GM12878 (cell line): ENCODE measurements at places on chromosomes 6 and 20. TPM values are rescaled to one million over a fixed set of nuclear protein-coding genes. Genes with fewer than 3 reads are reported as not detected.

Gene ADGRF5
- 0.13 TPM in 2 replicates for total RNA-seq

Gene GTSF1L
- 0.97 and 0.98 TPM in 2 replicates for total RNA-seq

Gene OR2B2
- not detected in 2 replicates for total RNA-seq

Gene PTPN1
- 72.8 and 74.7 TPM in 2 replicates for total RNA-seq

Gene BMP7
- total RNA-seq = 0.05 and 0.51 TPM in 2 replicates

Gene C2
- 0.58 and 0.97 TPM in 2 replicates for total RNA-seq

Gene NSFL1C
- 74.4 and 75.8 TPM in 2 replicates for total RNA-seq

Gene NKX2-2
- total RNA-seq = not detected in 2 replicates

Gene C6orf52
- total RNA-seq = 3.0 and 3.2 TPM in 2 replicates

DNA sequence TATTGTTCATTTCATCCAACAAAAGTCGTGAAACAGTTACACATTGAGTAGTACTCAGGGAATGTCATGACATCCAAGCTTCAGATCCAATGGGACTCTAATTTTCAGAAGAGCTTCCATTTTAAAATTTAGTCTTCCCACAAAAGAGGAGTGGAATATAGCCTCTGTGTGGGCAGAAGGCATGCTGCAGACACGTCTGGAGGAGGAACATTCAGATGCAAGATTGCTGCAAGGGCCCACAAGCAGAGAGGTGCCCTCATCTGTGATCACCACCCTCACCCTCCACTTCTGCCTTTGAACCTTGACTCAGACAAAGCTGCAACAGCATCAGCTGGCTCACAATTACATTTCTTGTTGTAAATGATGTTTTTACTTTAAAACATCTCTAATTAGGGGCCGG lies 29.9 kb downstream of the NRN1 start:
- no peak for DNase-seq

- DNase-seq = no peak
Measured at GRCh38 chr20:8457978-8458377, 325.9 kb downstream of the PLCB1 start.

DNA sequence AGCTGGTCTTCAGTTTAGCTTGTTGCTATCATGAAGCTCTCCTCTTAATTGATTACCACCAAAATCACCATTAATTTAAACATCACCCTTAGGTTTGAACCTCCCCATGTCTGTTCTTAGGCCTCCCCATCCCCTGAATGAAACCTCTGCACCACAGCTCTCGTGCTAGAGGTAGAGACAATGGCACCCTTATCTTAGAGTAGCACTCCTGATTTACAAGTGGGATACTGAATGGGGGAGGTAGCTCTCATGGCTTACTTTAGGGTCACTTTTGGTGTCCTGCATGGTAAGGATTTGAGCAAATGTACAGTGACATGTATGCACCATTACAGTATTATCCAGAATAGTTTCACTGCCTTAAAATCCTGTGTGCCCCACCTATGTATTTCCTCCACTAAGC lies 115.6 kb upstream of the ADTRP start:
- DNase-seq = no peak

GRCh38 chr20:19451231-19451922 lies 238.9 kb downstream of the SLC24A3 start:
- no peak for DNase-seq

DNA sequence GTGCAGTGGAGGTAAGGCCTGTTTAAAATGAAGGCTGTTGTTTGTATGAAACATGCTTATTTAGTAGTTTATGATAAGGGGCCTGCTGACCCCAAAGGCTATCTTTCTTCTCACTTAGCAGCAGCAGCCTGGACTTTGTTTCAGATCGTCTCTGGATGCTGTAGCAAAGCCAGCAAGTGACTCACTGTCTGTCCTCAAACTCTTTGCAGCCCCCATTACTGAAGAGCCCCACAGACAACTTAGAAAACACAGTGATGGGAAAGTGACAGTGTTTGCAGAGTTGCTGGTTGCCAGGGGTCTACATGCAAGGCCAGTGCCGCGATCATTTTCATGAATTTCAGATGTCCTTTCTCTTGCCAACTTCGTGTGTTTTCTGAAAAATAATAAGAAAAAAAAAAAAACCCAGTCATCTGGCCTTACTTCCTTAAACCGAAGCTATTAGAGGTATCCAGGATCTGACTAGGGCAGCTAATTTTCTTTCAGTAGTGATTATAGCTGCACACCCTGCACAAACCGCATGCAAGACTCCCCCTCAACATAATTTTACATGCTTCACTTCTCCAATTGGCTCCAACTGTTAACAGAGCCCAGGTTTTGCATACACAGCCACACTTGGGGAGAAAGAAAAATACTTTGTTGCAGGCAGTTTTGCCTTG lies 11.6 kb upstream of the F13A1 start:
- DNase-seq = peak; percentile 95

DNA sequence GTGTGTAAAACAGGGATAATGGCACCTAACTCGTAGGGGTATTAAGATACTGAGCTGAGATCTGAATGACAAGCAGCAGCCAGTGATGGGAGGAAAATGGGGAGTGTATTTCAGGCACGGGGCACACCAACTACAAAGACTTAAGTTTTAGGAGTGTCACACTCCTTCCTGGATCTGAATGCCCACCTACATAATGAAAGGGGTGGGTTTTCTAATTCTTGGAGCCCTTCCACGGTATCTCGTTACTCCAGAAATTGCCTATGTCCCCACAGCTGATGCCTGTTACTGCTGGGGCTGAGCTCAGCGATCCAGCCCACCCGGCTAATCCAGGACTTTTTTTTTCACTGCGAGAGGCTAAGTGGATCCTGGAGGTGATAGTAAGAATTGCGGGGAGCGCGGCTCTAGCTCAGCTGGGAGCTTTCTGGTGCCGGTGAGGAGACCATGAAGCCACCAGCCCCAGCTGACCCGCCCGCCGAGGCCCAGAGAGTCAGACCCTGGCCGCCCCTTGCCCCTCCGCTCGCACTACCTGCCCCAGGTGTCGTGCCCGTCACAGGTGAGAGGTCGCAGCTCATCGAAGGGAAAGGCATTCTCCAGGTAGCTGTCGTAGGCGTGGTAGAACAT lies 727 bp downstream of the EDEM2 start:
- no peak for DNase-seq

DNA sequence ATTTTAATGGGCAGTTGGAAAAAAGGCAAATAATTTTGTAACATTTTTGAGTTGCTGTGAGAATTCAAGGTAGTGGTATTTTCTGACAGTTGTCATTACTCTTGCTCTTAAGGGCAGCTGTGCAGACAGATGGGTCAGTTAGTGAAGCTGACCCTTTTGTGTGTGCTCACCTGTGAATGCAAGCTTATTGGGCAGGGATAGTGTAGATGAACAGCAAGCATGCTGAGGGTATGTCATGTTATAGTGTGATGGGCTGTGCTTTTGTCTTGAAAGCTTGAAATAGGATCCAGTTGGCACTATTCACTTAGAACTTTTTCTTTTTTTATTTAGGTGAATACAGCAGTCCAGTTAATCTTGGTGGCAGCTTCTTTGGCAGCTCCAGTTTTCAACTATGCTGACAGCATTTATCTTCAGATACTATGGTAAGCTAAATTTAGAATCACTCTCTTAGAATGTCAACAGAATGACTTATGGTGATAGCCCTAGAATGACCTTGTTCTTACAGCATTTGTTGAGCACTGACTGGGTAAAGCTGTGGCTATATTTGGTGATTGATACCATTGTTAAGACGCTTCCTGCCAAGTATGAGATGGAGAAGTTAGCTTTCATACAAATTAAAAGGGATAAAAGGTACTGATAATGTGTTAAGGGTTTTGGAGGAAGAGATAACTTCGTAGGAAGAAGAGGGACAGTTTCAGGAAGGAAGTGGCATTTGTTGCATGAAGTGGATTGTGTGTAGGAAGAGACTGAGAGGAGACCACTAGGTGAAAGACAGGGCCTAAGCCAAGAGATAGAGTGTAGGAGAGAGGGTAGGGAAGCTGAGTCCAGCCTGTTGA lies 19.5 kb downstream of the LRRN4 start:
- DNase-seq = no peak

GRCh38 chr6:74507649-74508048 lies 698.2 kb downstream of the COL12A1 start:
- DNase-seq = no peak

DNA sequence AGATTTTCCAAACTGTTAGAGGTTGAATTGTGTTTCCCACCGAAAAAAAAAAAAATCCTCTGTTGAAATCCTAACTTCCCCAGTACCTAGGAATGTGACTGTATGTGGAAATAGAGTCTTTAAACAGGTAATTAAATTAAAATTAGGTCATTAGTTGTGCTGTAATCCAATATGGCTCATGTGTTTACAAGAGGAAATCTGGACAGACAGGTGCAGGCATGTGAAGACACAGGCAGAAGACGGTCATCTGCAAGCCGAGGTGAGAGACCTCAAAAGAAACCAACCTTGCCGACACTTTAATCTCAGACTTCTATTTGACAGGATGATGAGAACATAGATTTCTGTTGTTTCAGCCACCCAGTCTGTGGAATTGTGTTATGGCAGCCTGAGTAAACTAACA lies 28.6 kb upstream of the EZR start:
- DNase-seq = no peak

GRCh38 chr6:83125425-83125824 lies 58.0 kb downstream of the DOP1A start:
- no peak for DNase-seq

- DNase-seq = no peak
Measured at GRCh38 chr6:52330470-52330869, 31.5 kb upstream of the PAQR8 start.

DNA sequence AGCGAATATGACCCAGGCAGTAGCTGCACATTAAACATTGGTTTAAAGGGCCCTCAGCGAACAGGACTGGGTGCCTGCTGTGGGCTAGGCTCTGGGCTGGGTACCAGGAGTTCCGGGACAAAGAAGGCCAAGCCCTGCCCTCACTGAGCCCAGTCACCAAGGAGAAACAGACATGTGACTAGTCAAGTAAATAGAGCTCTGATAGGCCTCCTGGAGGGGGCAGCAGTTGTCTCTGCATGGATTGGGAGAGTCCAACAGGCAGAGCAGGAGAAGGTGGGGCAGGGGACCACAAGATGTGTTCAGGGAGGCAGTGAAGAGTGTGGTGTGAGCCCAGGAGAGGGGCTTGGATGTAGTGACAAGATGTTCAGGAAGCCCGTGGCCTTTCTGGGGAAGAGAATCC lies 3.1 kb downstream of the HM13 start:
- DNase-seq = no peak

DNA sequence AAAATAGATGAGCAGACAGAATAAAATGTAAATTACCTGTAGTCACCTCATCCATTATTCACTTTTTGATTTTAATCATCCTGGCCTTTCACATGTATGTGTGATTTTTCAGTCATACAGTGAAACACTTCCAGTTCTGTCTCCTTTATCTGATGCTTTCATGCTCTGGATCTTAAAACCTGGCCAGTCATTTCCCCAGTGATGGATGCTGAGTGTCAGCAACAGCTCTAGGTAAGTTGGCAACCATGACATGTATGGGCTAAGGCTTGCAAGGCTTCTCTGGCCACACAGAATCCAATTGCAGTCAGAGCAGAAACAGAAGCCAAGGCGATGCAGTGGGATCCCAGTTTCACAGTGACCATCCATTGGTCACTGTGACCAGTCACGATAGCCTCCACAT lies 35.8 kb downstream of the FBXO9 start:
- no peak for DNase-seq
